ENCODE measurements at places on chromosomes 12 and 14.

DNA sequence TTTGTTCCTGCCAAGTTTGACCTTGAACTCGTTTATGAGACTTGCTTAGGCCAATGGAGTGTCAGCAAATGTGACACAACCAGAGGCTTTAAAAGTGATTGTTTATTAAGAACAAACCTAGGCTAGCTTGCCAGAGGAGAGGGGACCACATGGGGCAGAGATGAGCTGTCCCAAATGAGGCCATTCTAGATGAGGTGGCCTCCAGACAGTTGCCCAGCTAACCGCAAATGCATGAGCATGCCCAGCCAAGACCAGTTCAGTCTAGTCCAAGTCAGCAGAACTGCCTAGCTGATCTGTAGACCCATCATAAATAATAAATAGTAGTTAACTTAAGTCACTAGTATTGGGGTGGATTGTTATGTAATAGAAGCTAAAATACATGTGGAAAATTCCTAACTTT is 172.8 kb upstream of the DYRK2 start:
- no peak for DNase-seq

- no peak for DNase-seq
Measured at GRCh38 chr12:103966736-103967135, 1.1 kb downstream of the TDG start.

GRCh38 chr14:94396628-94397225 is 8.3 kb upstream of the SERPINA1 start:
- no peak for DNase-seq

- DNase-seq = no peak
Measured at GRCh38 chr12:116323406-116324386, 46.2 kb upstream of the MED13L start.

DNA sequence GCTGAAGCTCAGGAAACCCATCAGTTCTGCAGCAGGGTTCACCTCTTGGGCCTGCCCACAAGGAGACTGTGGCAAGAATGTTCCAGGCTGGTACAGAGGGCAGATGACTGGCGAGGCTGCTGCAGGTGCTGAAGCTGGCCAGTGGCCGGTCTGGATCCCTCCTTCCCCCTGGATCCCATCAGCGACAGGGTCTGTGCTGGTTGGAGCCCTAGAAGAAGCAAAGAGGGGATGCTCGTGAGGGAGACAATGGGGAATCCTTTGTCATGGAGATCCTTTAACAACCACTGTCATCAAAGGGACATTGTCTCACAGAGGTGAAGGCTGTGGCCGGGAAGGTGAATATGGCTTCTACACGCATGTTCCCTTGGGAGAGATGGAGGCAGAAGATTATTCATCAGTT is 211.4 kb upstream of the TMEM132C start:
- no peak for DNase-seq

DNA sequence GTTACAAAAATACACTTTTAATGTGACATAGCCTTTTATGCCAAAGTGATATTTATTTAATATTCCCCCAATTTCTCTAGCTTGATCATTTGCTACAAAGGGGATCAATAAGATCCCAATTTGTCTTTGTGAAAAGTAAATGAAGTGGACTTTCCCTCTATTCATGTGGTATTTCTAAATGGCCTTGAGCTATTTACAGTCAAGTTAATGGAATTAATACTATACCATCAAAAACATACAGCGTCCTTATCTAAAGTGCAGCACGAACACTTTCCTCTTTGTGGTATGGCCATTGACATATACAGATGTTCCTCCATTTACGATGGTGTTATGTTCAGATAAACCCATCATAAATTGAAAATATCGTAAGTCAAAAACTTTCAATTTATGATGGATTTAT is 23.2 kb downstream of the CFL2 start:
- no peak for DNase-seq

GRCh38 chr12:65106948-65107347 is 14.2 kb downstream of the WIF1 start:
- DNase-seq = no peak

- DNase-seq = no peak
Measured at GRCh38 chr12:20097626-20098025, 270.7 kb upstream of the PDE3A start.

GRCh38 chr14:31920001-31920400 is 157.1 kb upstream of the ARHGAP5 start:
- no peak for DNase-seq

GRCh38 chr14:101939646-101940170 is 24.7 kb upstream of the DYNC1H1 start:
- DNase-seq = no peak

GRCh38 chr14:77554816-77555599 is 56.4 kb upstream of the ISM2 start:
- no peak for DNase-seq

GRCh38 chr12:69732088-69732487 is 6.6 kb upstream of the RAB3IP start:
- no peak for DNase-seq

- DNase-seq = no peak
Measured at GRCh38 chr12:42396473-42397259, 70.7 kb downstream of the PPHLN1 start.

DNA sequence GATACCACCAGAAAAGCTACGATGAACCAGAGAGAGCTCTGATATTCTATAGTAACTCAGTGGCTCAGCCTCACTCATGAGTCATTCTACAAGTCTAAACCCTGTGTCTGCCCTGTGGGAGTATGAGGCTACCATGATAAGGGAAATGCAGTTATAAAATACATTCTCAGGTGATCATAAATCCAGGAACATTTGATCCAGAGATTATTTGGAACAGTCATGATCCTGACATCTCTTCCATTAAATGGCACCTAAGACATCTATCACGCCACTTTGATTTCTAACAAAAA is 202.6 kb upstream of the RASSF8 start:
- no peak for DNase-seq

- DNase-seq = no peak
Measured at GRCh38 chr12:61490526-61491498, 769.4 kb upstream of the USP15 start.

DNA sequence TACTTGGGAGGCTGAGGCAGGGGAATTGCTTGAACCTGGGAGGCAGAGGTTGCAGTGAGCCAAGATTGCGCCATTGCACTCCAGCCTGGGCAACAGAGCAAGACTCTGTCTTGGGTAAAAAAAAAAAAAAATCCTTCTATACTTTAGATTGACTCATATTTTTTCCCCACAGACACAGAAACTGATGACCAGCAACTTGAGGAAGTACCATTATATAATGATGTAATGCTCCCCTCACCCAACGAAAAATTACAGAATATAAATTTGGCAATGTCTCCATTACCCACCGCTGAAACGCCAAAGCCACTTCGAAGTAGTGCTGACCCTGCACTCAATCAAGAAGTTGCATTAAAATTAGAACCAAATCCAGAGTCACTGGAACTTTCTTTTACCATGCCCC is 24.3 kb upstream of the SNAPC1 start:
- no peak for DNase-seq

DNA sequence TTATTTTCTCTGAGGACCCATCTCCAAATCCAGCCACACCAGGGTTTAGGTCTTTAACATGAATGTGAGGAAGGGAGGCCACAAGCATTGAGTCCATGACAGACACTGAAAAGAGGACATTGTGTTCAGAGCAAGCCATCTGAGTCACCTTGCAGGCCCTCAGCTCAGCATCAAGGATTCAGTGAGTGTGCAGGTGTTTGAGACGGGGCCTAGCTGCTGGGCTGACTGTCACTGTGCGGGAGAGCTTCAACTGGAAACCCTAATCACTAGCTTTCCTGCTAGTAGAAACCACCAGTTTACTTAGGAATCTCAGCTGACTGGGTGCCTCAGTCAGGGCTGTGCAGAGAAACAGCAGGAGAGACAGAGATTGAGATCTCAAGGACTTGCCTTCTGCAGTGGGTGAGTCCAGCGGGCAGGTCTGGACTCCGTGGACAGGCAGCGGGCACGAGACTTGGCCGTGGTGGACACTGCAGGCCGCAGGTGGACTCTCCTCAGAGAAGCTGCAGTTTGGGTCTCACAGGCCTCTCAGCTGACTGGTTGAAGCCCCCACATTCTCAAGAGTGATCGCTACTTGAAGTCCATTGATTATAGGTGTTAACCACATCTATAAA is 86.1 kb upstream of the DYNC1H1 start:
- no peak for DNase-seq

DNA sequence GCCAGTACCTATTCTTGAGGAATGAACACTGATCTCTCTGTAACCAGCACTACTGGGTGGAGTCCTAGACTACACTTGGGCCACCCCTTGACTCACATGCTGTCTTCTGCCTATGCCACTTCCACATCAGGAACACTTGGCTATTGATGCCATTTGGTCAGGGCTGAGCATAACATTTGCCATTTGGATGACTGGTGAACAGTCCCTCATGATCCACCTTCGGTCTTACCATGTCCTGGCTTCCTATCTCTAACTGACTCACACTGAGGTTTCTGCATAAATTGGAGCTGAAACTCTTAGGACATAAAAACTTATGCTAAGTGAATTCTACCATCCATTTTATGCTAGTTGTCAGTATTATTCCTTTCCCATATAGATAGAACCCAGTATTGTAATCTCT is 91.7 kb upstream of the PELI2 start:
- DNase-seq = no peak

DNA sequence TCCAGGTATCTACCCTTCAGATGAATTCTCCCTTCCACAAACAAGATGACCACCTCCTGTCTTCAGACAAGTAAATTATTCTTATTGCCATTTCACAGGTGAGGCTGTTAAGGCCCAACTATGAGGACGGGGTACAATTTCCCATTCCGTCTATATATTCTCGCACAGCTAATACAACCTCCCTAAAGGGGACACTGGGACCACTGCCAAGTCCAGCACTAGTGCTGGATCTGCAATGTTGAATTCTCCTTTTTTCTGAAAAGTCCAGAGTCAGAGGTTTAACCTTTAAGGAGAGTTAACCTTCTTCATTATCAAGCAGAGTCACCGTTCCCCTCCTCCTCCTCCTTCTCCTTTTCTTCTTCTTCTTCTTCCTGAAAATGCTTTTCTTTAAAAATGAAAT is 130.4 kb upstream of the PARP11 start:
- no peak for DNase-seq

- no peak for DNase-seq
Measured at GRCh38 chr12:69275471-69275891, 36.1 kb downstream of the CPSF6 start.

DNA sequence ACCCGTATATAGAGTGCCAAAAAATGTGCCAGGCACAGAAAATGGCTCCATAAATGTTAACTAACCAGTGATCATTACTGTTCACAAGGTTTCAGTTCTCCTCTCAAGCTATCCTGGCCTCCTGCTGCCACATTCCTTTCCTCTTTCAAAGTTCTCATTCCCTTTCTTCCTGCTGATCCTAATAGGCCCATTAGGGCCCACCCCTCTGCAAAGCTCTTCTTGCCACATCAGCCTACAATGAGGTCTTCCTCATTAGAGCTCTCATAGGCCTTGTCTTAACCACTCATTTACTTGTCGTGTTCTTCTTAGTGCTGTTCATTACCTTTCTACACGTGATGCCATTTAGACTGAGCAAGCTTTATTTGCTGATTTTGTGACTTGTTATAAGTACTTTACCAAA is 40.5 kb downstream of the RPS29 start:
- DNase-seq = no peak

DNA sequence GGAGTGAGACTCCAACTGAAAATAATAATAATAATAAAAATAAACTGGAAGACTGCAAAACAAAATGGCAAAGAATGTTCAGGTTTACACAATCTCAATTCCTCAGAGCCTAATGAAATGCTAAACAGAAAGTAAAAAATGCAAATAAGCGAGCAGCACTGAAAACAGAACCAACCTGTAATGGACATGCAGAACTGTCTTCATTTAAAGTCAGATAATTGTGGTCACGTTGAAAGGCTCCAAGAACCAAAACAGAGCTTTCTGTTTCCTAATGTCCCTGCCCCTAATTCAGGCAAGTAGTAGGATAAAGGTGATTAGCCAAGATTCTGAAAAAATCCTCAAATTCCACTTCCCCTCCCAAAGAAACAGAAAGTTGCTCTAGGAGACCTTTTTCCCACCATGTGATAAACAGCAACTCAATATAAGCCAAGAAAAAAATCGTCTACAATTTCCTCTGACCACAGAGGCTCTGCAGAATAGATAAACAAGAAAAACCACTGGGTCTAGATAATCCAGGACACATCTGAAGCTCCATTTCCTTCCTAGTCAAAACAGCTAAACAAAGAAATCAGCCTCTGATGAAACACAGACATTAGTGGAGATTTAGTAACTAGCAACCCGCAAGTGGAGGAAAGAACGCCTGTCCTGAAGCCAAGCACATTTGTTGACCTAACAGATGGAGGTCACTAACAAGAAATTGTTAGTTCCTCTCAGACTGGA is 3.0 kb downstream of the MIS18BP1 start:
- DNase-seq = no peak

DNA sequence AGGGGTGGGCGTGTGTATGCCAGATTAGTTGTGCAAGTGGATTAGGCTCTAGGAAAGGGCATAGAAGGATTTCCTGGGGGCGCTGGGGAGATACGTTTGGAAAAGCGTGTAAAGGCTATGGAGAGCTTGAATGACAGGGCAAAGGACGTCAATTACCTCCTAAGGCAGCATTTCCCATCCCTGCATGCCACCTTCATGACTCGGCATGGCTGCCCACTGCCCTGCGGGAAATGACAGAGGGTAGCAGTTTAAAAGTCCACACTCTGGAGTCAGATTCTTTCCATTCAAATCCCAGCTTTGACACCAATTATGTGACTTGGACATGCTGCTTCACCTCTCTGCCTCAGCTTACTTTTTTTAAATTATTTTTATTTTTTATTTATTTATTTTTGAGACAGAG is 14.8 kb upstream of the TMEM229B start:
- DNase-seq = no peak

GRCh38 chr14:65057695-65058094 is 44.6 kb downstream of the MAX start:
- no peak for DNase-seq

DNA sequence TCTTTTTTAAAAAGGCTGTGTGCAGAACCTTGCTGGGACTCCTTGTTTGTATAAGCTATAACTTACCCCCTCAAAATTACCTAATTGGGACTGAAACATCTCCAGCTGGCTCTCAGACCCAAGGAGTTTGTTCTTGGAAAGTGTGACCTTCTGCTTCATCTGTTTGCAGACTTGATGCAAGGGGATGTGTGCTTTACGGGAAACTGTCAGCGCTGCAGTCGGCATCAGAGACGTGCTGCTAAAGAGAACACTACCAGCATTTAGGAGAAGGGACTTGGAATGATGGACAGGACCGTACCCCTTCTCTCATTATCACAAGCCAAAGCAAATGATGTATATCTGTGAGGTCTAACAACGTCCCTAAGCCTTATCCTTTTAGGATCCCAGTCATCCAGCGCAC is 174.2 kb upstream of the PARP11 start:
- DNase-seq = no peak

Measured in stimulated activated CD4-positive, alpha-beta T cell treated with anti-CD3 and anti-CD28 coated beads, TNF-alpha, amount 100 ng/mL, for 48 hours (primary cell).